ENCODE measurements at places on chromosomes 5 and 9.

GRCh38 chr5:157857816-157858526 lies 974 bp downstream of the CLINT1 start:
- DNase-seq, result no peak

- DNase-seq, result no peak
Measured at GRCh38 chr9:16257604-16258003, 612.9 kb downstream of the BNC2 start.

GRCh38 chr5:73131711-73132425 lies 11.5 kb downstream of the TMEM171 start:
- DNase-seq, result no peak

GRCh38 chr5:56164376-56164775 lies 68.8 kb downstream of the ANKRD55 start:
- DNase-seq, result no peak

DNA sequence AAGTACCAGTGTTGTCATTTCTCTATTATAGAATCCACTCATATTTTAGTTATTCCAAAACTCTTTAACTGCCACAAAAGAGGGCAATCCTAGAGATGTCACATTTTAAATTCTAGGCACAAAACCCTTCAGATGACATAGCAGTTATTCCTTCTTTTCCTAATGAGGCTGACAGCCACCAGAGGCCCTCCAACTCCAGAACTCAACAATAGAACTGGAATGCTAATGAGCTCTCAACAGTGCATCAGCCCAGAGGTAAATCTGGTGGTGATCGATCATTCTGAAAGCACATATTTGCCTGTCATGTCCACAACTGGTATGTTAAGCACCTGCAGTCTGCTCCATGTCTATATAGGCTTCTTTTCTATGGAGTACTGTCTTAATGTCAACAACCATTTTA lies 40.2 kb upstream of the RAB3C start:
- no peak for DNase-seq

DNA sequence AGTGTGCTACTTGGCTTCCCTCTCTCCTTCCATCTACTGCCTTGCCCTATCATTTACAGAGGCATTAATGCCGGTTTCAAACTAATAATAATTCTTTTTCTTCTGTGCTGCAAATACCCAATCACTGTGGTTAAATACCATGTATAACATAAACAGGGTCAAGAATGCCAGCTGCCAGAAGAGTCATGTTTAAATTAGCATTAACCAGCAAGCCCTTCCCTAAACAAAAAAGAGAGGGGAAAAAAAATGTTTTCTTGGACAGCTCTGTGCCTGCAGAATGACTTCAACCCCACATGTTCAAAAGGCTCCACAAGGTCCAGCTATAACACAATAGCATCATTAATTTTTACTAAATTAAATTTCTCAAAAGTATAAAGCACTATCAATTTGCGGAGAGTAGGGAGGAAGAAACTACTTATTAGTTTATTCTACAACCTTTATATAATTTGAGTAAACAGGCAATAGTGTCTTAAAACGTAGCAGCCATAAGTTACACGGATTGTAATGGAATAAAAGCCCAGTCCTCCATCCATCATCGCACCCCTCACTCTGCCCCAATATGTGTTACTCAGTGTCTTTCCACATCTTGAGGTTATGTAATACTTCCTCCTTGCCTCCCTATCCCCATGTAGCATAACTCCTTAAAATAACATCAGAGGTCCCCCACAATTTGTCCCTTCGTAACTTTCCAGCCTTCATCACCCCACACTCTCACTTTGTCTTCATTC lies 3.9 kb downstream of the LPAR1 start:
- DNase-seq, result no peak

- no peak for DNase-seq
Measured at GRCh38 chr5:3035452-3035851, 284.0 kb upstream of the IRX2 start.

- DNase-seq, result no peak
Measured at GRCh38 chr9:13598738-13599137, 319.2 kb upstream of the MPDZ start.

GRCh38 chr5:15002173-15002572 lies 130.6 kb upstream of the ANKH start:
- no peak for DNase-seq

DNA sequence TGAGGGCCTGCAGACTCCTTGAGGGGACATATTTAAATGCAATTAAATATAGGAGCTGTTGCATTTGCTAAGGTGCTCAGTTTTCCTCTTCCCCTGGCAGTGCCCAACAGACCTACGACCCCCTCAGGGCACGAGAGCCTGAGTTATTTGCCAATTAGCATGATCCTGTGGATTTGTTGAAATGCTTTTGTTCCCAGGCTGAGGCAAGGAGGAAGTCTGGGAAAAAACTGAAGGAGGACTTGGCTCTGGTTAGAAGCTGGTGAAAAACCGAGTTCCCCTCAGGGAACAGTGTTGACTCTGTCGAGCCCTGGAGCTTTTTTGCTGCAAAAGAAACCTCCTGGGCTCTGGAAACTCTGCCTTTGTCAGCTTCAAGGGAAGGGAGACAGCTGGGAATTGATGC lies 103.6 kb upstream of the SHB start:
- DNase-seq, result no peak

DNA sequence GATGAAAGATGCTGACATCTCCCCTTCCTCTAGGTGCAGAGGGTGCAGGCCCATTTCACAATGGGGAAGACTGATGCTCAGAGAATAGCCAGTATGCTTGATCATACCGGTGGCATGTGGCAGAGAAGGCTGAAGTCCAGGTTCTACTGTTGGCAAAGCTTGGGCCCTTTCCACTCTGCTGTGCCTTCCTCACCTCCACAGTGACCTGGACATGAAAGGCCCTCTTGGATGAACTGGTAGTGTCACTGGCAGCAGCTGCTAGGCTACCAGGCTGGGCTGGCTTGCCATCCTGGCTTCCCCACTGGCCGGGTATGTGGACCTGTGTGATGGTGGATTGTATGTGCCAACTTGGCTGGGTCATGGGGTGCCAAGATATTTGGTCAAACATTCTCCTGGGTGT lies 92.0 kb downstream of the GADD45G start:
- DNase-seq, result no peak

GRCh38 chr9:93406371-93406770 lies 45.1 kb upstream of the FAM120A start:
- no peak for DNase-seq

GRCh38 chr5:7728076-7728475 lies 122.9 kb downstream of the CFAP90 start:
- no peak for DNase-seq

GRCh38 chr5:54743997-54744788 lies 226.6 kb downstream of the SNX18 start:
- DNase-seq, result no peak

GRCh38 chr5:142716963-142717362 lies 31.1 kb upstream of the FGF1 start:
- DNase-seq, result no peak
